Endodermal cell (in vitro differentiated cells): ENCODE measurements at places on chromosomes 1 and 21. TPM values are rescaled to one million over a fixed set of nuclear protein-coding genes. Genes with fewer than 3 reads are reported as not detected.

The CYP2J2 gene
- 0.23 to 0.53 TPM (median 0.29 TPM) in 3 replicates for total RNA-seq

The GJC2 gene
- total RNA-seq: 0.55 to 2.3 TPM (median 0.60 TPM) in 3 replicates

The SLC5A9 gene
- 48.1 and 52.4 TPM in 2 replicates for total RNA-seq

The CSMD2 gene
- total RNA-seq: 2.1 and 2.8 TPM in 2 replicates

The SLC45A1 gene
- total RNA-seq: 0.29 TPM in 1 of 3 replicates, not detected in the others

- no peak overlapping the region for H3K27ac ChIP-seq
- DNase-seq: peak; percentile 46
Observed at GRCh38 chr21:45322231-45322959, 34.7 kb upstream of the POFUT2 start.

DNA sequence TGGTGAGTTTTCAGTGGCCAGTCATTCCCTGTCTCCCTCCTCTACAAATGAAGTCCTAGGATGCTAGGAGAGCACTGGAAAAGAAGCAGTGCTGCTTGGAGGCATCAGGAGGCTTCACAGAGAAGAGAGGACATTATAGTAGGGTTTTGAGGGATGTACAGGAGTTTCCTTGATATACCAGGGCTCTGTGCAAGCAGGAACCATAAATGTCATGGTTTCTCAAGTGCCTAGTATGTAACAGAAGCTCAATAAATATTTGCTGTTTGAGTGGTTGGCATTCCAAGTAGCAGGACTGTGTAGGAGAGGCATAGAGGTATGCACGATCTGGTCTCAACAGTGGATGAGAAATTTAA lies 133.5 kb upstream of the WNT4 start:
- H3K27ac ChIP-seq: no peak overlapping the region
- no peak overlapping the region for H3K4me3 ChIP-seq
- no peaks in the 10 kb centered on the region for H3K4me1 ChIP-seq
- no peaks in the 10 kb centered on the region for H3K36me3 ChIP-seq
- H3K27me3 ChIP-seq: peaks cover 4% of the 10 kb centered on the region

DNA sequence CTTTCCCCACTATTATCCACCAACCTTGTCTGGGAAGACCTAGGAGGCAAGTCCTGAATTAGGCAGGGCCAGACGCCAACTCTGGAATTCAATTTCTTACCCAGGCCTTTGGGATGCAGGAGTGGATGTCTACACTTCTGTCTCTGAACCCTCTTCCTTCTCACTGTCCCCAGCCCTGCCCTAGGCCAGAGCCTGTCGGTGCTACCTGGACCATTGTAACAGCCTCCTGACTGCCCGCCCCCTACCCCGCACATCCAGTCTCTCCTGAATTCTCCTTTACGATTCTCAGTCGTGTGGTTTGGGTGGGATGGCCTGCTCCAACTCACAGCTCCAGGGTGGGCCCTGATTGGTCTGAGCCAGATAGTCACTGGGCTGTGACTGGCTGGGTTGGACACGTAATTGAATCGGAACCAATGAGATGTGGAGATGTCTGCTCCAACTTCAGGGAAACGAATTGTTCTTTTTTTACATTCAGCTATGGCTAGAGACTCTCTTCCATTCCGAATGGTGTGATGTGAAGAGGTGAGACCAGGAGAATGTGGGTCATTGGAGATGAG lies 304.6 kb downstream of the PTPRU start:
- no peaks in the 10 kb centered on the region for H3K36me3 ChIP-seq
- no peak overlapping the region for H3K27ac ChIP-seq
- no peak overlapping the region for H3K4me3 ChIP-seq

GRCh38 chr1:85494904-85495266 lies 29.9 kb upstream of the DDAH1 start:
- no peak overlapping the region for H3K27ac ChIP-seq
- H3K4me1 ChIP-seq: no peaks in the 10 kb centered on the region
- no peaks in the 10 kb centered on the region for H3K27me3 ChIP-seq
- no peak overlapping the region for H3K4me3 ChIP-seq
- H3K36me3 ChIP-seq: no peaks in the 10 kb centered on the region

- H3K36me3 ChIP-seq: no peaks in the 10 kb centered on the region
- H3K4me1 ChIP-seq: peaks cover 8% of the 10 kb centered on the region
- peaks cover 27% of the 10 kb centered on the region for H3K27me3 ChIP-seq
- H3K4me3 ChIP-seq: peak overlapping the region; percentile 97
- DNase-seq: no peak
Observed at GRCh38 chr1:204493984-204494280, 673 bp downstream of the PIK3C2B start.

GRCh38 chr1:218436346-218436745 lies 91.2 kb downstream of the TGFB2 start:
- DNase-seq: no peak
- H3K27me3 ChIP-seq: no peaks in the 10 kb centered on the region
- H3K36me3 ChIP-seq: no peaks in the 10 kb centered on the region
- H3K4me1 ChIP-seq: no peaks in the 10 kb centered on the region
- H3K27ac ChIP-seq: no peak overlapping the region
- H3K4me3 ChIP-seq: no peak overlapping the region

GRCh38 chr21:29520171-29520570 lies 221.4 kb downstream of the BACH1 start:
- no peaks in the 10 kb centered on the region for H3K36me3 ChIP-seq
- H3K4me1 ChIP-seq: no peaks in the 10 kb centered on the region
- DNase-seq: no peak
- H3K27me3 ChIP-seq: no peaks in the 10 kb centered on the region
- H3K4me3 ChIP-seq: no peak overlapping the region

DNA sequence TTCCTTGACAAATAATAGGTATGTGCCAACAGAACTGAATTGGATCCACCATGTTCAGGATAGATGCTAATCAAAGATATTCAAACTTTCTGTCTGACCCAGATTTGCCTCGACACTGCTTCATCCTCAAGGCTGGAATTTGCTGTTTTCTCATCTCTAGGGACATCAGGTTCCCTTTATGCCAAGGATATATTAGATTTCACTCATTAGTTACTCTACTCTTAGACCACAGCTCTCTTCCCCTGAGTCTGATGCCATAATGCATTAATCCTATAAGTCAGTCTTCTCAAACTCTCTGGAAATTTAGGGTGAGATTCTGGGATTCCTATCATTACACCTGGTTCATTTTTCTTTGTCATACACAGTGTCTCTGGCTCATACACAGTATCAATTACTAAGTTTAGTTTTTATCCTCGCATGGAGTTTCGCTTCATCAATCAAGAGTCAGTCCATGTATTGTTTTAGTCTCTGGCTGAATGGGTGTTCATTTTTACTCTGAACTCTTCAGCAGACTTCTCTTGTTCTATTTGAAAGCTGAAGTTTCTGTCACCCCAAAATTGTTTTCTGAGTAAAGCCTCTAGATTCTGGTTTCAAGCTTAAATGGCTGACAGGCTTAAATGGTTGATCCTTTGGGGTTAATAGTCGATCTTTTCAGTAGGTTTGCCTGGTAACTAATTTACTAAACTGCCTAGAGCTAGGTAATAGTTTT lies 9.3 kb upstream of the DCAF6 start:
- H3K36me3 ChIP-seq: peaks cover 11% of the 10 kb centered on the region
- no peak for DNase-seq
- no peak overlapping the region for H3K4me3 ChIP-seq
- no peaks in the 10 kb centered on the region for H3K27me3 ChIP-seq
- peaks cover 5% of the 10 kb centered on the region for H3K4me1 ChIP-seq

GRCh38 chr1:210250998-210251679 lies 18.5 kb downstream of the SERTAD4 start:
- H3K27me3 ChIP-seq: peaks cover 34% of the 10 kb centered on the region
- H3K4me3 ChIP-seq: peak overlapping the region; percentile 78
- H3K4me1 ChIP-seq: peaks cover 16% of the 10 kb centered on the region
- H3K36me3 ChIP-seq: no peaks in the 10 kb centered on the region
- peak overlapping the region; percentile 62 for H3K27ac ChIP-seq
- DNase-seq: peak; percentile 93

- DNase-seq: no peak
- no peak overlapping the region for H3K4me3 ChIP-seq
- no peaks in the 10 kb centered on the region for H3K27me3 ChIP-seq
- no peaks in the 10 kb centered on the region for H3K36me3 ChIP-seq
- H3K27ac ChIP-seq: no peak overlapping the region
Observed at GRCh38 chr1:76568573-76569238, 298.6 kb upstream of the ST6GALNAC5 start.
